CD4-positive, alpha-beta T cell treated with Interleukin-15 for 1 hour (primary cell): ENCODE measurements at places on chromosomes 4 and X.

- DNase-seq: no peak
Measured at GRCh38 chr4:17544205-17544604, 29.2 kb downstream of the CLRN2 start.

DNA sequence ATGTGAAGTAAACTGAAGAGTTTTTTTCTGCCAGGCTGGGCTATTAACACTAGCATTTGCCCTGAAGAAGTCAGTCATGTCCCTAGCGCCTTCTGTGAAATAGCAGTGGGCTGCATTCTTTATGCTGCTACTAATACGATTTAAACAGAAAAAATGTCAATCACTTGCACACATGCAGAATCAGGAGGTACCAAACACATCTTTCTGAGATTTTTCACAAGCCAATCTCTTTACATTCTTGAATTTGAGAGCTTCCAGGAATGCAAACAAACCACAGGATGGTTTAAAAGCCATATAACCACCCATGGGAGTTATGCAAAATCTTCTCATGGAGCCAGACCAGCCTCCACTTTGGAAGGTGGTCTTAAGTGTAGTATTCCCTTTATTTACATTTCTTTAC lies 220.1 kb downstream of the IQCM start:
- DNase-seq: no peak

- DNase-seq: no peak
Measured at GRCh38 chrX:44569122-44569521, 26.5 kb upstream of the FUNDC1 start.

GRCh38 chrX:118983513-118983912 lies 9.1 kb downstream of the LONRF3 start:
- DNase-seq: no peak

DNA sequence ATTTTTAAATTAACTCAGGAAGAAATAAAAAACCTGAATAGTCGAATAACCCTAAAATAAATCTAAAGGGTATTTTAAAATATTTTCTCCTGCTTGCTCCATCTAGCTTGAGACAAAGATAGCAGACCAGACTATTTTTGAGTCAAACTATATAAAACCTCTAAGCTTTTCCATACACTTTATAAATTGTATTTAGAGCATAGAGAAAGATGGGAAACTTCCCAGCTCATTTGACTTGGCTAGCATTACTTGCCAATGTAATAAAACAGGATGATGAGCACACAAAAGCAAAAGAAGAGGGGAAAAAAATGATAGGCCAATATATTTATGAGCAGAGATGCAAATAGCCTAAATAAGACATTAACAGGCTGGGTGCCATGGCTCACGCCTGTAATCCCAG lies 117.1 kb downstream of the ANAPC4 start:
- DNase-seq: no peak

GRCh38 chrX:109362101-109362500 lies 119.8 kb downstream of the GUCY2F start:
- no peak for DNase-seq

GRCh38 chr4:95363559-95363925 lies 185.2 kb downstream of the UNC5C start:
- no peak for DNase-seq

- DNase-seq: no peak
Measured at GRCh38 chr4:122131562-122132157, 20.5 kb upstream of the BLTP1 start.

GRCh38 chr4:69642961-69643360 lies 3.5 kb upstream of the UGT2A2 start:
- DNase-seq: no peak

DNA sequence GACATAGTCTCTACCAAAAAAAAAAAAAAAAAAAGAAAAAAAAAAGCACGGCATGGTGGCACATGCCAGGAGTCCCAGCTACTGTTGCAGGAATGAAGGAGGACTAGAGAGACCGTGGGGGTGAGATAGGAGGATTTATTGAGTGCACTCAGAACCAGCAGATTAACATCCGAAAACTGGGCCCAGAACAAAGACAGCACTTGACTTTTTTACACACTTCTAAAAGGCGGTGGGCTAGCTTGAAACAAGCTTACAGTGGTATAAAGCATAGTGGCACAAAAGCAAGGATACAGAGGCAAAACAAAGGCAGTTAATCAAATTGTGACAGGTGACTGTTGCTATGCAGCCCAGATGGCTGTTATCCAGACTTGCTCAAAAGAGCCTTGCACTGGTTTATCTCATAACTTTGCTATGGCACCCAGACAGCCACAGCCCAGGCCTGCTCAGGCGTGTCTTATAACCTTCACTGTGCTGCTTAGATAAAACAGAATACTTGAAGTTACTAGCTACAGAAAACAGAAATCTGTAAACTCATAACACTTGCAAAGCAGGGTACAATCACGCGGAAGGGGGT lies 9.9 kb upstream of the PI4K2B start:
- DNase-seq: no peak

- no peak for DNase-seq
Measured at GRCh38 chr4:124433044-124433443, 279.5 kb downstream of the ANKRD50 start.

DNA sequence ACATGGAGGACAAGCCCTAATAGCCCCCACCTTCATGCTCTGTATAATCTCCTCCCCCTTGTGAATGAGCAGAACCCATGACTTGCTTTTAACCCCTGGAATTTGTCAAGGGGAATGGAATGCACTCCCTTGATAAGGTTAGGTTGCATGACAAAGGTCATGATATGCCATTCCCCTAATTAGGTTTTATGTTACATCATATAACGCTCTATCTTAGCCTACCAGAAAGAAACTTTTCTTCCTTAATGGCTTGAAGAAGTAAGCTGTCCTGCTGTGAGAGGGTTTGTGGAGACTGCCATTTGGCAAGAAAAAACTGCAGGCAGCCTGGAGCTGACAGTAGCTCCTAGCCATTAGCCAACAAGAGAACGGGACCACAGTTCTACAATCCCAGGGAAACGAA lies 399.8 kb upstream of the MAD2L1 start:
- DNase-seq: no peak

DNA sequence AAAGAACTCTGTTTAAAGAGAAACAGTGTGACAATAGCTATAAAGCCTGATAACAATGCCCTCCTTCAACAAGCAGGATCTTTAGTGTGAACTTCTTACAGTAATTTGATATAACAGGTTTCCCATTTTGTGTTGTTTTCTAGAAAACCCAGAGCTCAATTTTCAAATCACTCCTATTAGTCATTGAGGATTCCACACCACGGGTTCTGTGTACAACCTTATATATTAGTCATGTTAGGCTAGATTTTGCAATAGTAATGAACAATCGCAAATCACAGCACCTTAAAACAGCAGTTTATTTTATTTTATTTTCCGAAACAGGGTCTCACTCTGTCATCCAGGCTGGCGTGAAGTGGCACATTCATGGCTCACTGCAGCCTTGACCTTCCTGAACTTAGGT lies 1020.9 kb upstream of the INTU start:
- no peak for DNase-seq

GRCh38 chr4:89357787-89358186 lies 50.2 kb upstream of the GPRIN3 start:
- DNase-seq: no peak

DNA sequence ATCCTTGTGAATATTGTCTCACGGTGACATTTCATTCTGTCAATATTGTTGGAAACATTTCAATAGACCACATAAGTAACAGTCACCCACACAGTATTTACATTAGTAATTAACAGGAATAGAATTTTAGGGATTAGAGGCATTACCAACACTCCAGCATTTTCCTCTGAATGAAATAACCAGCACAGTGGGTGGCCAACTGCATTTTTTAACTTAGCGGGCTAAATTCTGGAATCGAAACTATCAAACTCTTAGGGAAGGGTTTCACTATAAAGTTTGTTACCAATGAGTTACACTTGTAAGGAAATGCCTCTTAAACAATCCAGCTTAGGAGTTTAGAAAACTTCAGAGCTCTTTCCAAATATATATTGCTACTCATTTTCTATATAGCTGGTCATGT lies 403.0 kb downstream of the ADGRL3 start:
- DNase-seq: no peak

- DNase-seq: no peak
Measured at GRCh38 chr4:3196670-3197359, 52.1 kb upstream of the MSANTD1 start.

DNA sequence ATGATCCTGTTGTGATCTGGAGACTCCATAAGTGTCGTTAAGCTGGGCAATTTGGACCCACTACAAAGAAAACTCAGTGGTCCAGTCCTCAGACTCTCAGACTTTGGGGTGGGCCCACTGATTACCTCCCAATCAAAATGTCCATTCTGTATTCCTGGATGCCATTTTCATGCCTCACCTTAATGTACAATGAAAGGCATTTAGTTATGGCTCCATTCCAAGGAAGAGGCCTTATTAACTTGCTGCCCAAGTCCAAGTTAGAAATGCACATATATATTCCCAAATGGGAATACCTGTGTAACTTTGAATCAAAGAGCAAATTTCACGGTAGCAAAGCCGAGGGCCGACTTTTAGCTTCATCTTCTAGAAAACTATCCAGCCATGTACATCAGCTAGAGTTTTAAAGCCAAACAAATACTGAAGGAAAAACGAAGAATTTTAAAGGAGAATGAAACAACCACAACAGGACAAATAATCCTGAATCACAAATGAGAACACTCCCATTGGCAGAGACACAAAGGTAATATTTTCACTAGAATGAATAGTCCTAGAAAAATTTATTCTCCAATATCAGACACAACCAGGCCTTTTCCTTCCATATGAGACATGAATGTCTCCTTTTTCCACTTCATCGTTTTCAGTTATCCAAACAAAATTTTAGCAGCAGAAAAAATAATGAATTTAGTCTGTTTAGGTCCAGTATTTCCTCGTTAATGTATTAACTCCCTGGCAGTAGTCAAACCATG lies 63.7 kb upstream of the HHIP start:
- no peak for DNase-seq

GRCh38 chr4:39319676-39320075 lies 46.5 kb downstream of the RFC1 start:
- DNase-seq: no peak

- DNase-seq: no peak
Measured at GRCh38 chr4:125444166-125444565, 129.4 kb downstream of the FAT4 start.

- DNase-seq: peak; percentile 88
Measured at GRCh38 chr4:128810871-128811570, 1.5 kb downstream of the JADE1 start.

GRCh38 chr4:108829966-108830492 lies 67.2 kb upstream of the ETNPPL start:
- no peak for DNase-seq

DNA sequence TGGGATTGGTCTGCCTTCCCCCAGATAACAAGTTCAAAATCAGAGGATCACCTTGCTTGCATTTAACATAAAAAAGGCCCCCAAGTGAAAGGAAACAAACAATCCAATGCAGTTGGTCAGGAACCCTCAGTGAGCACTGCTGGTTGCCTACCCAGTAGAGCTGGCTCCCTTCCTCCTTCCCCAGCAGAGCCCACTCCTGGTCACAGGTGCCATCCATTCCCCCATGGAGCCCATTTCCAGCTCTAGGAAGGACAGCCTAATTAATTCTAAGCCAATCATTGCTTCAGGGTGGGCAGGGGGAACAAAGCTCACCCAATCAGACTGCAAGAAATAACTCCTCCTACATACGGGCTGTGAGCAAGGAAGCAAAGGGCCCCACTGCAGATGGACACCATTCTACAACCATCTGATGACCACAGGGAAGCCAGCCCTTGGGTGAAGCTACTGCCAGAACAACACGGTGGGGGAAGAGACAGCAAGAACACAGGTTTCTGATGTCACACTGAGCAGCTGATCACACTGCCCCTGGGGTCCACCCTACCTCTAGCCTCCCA lies 86.5 kb downstream of the SH3KBP1 start:
- no peak for DNase-seq

GRCh38 chrX:68834371-68835103 lies 5.7 kb downstream of the EFNB1 start:
- DNase-seq: no peak

- no peak for DNase-seq
Measured at GRCh38 chr4:121777625-121778024, 12.7 kb upstream of the SMIM43 start.

GRCh38 chr4:88457307-88458103 lies 586 bp downstream of the HERC5 start:
- DNase-seq: no peak

DNA sequence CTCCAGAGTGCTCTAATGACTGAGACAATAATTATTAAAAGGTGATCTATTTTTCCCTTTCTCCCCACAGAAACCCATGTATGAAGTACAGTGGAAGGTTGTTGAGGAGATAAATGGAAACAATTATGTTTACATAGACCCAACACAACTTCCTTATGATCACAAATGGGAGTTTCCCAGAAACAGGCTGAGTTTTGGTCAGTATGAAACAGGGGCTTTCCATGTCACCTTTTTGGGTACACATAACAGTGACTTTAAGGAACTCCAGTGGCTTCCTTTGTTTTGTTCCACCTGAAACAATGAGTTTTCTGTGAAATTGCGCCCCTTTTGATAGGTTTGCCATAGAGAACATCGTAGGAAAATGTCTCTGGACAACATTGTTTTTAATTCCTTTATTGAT lies 69.6 kb downstream of the KIT start:
- DNase-seq: no peak

DNA sequence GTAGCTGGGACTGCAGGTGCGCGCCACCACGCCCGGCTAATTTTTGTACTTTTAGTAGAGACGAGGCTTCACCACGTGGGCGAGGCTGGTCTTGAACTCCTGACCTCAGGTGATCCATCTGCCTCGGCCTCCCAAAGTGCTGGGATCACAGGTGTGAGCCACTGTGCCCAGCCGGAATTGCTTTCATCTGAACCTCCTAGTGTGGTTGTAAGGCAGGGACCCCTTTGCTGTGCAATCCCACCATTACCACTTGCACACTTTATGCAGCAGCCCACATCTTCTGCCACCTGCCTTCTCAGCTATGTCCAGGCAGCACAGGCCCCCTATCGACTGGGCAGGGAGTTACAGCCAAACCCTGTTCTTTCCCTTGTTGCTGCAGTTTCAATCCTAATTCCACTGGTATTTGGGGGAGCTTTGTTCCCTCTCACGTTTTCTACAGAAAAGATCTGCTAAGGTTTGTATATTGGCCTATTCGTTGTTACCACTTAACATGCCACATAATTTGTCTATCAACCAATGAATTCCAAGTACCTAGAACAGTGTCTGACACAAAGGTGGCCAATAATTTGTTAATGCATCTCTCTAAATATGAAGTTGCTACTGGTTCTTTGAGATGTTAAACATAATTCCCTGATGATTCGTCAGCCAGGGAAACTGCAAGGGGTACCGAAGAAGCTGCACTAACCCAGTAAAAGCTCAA lies 6.5 kb downstream of the RPL39 start:
- DNase-seq: peak; percentile 49

GRCh38 chrX:130285710-130286109 lies 17.0 kb upstream of the ZNF280C start:
- no peak for DNase-seq

- no peak for DNase-seq
Measured at GRCh38 chrX:146385529-146385928, 424.0 kb upstream of the CXorf51B start.

DNA sequence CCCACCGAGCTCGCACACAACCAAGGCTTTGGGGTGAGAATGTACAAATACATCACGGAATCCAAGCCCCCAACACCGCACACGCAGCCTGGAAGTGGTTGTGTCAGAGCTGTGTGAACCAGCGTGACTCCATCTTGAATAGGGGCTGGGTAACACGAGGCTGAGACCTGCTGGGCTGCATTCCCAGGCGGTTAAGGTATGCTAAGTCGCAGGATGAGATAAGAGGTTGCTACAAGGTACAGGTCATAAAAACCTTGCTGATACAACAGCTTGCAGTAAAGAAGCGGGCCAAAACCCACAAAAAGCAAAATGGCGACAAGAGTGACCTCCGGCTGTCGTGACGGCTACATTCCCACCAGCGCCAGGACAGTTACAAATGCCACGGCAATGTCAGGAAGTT lies 258.4 kb downstream of the DHRSX start:
- no peak for DNase-seq

GRCh38 chr4:8837181-8837841 lies 34.3 kb downstream of the HMX1 start:
- peak; percentile 8 for DNase-seq
